ENCODE measurements at places on chromosomes 16 and 17.

GRCh38 chr16:59459806-59460205 lies 725.7 kb upstream of the GOT2 start:
- DNase-seq = no peak

DNA sequence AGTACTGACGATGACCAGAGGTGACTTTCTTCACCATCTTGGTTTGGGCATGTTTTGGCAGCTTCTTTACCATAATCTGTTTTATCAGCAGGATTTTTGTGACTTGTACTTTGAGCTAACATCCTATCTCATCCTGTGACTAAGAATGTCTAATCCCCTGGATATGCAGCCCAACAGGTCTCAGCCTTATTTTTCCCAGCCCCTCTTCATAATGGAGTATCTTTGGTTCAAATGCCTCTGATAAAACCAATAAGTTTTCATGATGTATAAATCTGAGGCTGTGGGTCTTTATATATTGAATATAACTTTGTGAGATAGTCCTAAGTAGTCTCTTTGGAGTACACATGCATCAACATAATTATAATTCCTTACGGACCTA lies 186.9 kb upstream of the WSB1 start:
- DNase-seq = no peak

GRCh38 chr17:28940142-28940541 lies 11.2 kb downstream of the PHF12 start:
- DNase-seq = no peak

- DNase-seq = no peak
Measured at GRCh38 chr16:15461376-15461775, 27.0 kb downstream of the BMERB1 start.

DNA sequence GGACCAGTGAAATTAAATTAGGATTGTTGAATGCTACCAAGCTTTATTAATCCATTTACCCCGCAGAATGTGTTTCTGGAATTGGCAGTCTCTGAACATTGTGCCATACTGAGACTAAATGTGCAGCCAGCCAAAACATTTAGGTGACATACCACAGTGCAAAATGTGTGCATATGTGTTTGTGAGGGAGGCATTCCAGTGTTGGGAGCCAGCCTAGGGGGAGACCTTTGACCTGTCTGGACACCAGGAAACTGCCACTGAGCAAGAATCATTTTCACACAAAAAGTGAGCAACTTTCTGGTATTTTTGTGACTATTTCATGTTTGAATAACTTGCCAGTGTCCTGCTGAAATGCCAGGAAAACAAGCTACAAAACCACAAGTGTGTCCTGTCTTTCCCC lies 64.7 kb upstream of the SLC12A3 start:
- no peak for DNase-seq

DNA sequence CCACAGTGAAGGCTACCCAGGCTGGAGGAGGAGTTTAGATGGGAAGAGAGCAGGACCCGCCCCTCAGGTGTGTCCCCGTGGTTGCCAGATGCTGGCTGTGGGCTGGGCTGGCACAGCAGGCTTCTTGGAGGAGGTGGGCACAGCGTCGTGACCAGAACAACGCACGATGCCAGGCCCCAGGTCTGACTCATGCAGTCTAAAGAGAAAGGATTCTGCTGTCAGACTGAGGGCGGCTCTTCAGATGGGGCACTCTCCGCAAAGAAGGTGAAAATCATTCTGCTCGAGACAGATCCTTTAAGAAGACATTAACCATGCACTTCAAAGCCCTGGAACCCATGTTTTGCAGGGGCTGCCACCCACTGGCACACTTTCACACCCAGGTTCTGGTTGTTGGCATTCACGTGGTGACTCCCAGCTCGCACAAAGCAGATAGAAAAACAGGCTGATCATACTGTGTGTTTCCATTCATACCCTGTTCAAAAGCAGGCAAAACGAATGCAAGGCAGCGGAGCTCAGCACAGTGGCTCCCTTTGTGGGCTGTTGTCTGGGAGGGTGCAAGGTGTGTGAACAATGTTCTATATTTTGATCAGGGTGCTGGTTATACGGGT lies 19.0 kb downstream of the CACNG4 start:
- no peak for DNase-seq

- peak; percentile 12 for DNase-seq
Measured at GRCh38 chr17:65797809-65798208, 236.4 kb upstream of the AXIN2 start.

DNA sequence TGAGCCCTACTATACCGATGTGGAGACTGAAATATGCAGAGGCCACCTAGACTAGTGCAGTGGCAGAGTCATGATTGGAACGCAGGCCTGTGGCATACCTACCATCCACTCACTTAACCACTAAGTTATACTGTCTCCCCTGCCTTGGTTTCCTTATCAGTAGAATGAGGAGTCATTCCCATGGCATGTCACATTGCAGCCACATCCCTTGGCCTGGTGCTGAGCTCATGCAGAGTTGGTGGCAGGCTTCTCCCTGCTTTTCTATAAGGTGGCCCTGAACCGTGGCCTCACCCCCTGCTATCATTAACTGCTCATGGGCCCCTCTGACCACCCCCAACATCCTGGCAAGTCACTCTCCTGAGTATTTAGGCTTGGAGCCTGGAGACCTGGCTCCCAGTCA lies 212.5 kb downstream of the KATNIP start:
- DNase-seq = no peak

- DNase-seq = no peak
Measured at GRCh38 chr16:23434380-23434779, 18.6 kb downstream of the COG7 start.

- no peak for DNase-seq
Measured at GRCh38 chr16:80372341-80372740, 168.5 kb upstream of the DYNLRB2 start.

GRCh38 chr17:40063187-40063771 lies 514 bp downstream of the THRA start:
- no peak for DNase-seq

- DNase-seq = no peak
Measured at GRCh38 chr16:59296888-59297287, 562.8 kb upstream of the GOT2 start.

- DNase-seq = no peak
Measured at GRCh38 chr16:84806256-84806889, 13.4 kb upstream of the CRISPLD2 start.

DNA sequence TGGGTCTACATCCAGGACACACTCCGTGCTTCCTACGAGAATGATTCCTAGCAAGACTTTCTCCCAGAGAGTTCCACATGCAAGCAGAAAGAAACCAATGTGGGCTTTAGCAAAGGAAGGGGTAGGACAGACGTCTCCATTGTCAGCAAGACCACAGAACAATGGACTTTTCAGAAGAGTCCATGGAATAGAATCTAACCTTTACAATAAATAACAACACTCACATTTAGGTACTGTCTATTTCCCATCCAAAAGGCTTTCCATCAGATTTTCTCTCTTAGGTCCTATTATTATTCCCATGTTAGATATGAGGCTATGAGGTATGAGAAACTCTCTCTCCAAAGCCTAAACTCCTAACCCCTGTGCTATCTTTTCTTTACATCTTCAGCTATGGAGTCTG lies 360.9 kb downstream of the GRIN2A start:
- DNase-seq = no peak

GRCh38 chr16:77723108-77723514 lies 797 bp downstream of the NUDT7 start:
- DNase-seq = no peak

DNA sequence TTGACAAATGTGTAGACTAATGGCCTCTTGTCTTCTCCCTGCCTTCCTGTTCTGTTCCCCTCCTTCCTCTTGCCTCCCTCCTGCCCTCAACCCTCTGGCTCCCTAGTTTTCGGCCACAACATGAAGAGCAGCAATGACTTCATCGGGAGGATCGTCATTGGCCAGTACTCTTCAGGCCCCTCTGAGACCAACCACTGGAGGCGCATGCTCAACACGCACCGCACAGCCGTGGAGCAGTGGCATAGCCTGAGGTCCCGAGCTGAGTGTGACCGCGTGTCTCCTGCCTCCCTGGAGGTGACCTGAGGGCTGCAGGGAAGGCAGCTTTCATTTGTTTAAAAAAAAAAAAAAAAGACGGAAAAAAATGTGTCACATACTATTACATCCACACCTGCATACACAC lies 18.8 kb upstream of the CLEC19A start:
- no peak for DNase-seq

DNA sequence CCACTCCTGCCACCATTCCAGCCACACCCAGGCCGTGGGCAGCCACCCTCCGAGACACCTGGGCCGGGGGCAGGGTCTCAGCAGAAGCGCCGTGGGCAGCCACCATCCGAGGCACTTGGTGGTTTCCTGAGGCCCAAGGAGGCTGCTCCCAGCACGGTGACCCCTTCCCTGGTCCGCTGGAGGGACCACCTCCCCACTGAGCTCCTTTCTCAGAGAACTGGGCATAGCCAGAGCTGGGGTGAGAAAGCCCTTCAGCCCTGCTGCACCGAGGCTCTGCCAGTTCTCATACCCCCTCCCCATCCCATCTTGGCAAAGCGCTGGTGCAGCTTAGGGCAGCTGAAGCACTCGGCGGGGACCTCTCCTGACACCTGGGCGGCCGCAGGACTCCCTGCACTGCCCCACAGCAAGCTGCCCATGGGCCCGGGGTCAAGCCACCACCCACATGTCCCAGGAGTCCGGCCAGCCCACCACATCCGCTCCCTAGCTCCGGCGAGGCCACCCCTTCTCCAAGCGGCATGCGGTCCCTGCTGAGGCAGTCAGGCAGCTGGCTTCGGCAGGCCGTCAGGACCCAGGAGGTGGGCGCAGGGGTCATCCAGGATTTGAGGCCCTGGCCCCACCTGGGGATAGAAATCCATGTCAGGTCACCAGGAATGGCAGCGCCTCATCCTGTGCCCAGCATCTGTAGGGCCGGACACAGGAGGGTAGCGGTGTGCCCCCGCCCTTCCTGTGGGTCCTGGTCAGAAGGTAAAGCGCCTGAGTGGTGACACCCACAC lies 1.3 kb upstream of the CYBA start:
- no peak for DNase-seq

DNA sequence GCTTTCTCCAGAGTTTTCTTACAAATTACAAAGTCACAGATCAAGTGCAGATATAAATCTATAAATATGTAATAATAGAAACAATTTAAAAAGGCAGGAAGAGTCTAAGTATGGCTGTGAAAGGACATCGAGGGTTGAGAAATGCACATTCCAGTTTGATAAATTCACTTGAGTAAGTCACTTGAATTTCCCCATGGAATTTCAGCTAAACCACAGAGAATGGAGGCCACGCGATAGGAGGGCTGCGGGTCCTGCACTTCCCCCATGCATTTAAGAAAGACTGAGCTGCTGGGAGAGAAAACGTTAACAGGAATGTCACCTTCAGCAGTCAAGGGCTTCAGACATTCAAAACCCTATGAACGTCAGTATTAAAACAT lies 6.1 kb upstream of the MXRA7 start:
- DNase-seq = no peak

GRCh38 chr16:15610369-15610871 lies 32.5 kb downstream of the MARF1 start:
- no peak for DNase-seq

DNA sequence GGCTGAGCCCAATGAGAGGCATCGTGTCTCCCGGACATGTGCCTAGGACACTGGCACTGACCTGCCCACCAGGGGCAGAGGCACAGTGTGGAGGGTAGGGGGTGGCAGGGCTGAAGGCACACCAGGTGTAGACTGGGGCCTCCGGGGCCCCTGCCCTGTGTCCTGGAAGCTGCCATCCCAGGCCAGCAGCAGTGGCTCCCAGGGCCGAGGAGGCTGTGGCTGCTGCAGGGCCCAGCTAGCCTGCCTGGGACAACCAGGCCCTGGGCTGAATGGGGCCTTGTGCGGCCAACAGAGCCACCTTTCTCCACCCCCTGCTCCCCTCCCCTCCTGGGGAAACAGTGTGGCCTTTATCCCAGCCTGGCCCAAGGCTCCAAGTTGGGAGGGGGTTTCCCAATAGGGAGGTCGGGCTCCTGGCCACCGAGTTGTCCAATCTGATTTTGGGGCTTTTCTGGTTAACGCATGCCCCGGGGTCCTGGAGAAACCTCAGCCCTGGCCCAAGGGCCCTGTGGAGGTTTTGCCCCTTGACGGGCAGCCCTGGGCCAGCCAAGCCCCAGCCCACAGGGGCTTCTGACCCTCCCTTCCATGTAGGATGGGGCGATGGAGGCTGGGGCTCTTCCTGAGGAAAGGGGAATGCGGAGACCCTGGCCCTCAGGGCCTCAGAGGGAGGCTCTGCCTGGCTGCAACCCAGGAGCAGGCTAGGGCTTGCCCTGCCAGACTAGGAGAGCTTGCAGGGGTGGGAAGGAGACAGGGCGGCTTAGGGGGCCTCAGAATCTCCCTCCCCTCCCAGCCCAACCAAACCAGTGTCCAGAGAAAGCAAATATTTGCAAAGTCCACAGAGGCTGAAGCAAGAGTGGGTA lies 4.2 kb downstream of the MTSS2 start:
- no peak for DNase-seq

DNA sequence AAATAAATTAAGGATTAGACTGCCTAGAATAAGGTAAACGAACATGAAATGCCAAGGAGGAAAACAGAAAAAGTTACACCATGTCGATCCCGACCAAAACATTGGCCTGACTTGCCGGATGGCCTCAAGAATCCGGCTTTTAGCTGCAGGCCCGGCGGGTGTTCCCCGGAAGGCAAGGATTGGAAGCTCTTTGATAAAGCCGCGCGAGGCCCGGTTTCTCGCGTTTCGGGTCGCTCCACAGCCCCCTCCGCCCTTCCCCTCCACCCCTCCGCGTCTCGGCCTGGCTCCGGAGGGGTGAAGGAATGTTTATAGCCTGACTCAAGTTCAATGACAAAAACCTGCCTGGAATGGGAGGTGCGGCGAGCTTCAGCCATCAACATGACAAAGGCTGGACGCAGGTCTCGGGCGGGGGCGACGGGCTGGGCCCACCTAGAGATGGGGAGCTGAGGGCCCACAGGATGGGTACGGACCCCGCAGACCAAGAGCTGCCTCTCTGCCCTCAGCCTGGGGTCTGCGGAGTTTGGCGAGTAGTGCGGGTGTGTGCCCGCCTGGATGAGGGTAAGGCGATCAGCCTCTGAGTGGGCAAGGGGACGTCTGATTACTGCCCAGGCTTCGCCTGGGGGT lies 2.6 kb downstream of the PRAC1 start:
- no peak for DNase-seq

- no peak for DNase-seq
Measured at GRCh38 chr17:45675012-45675411, 109.1 kb upstream of the CRHR1 start.

- DNase-seq = no peak
Measured at GRCh38 chr16:89104930-89105571, 11.4 kb downstream of the ACSF3 start.

GRCh38 chr17:42129109-42129837 lies 6.7 kb downstream of the HSPB9 start:
- DNase-seq = no peak

- no peak for DNase-seq
Measured at GRCh38 chr16:82735673-82736091, 108.9 kb downstream of the CDH13 start.

DNA sequence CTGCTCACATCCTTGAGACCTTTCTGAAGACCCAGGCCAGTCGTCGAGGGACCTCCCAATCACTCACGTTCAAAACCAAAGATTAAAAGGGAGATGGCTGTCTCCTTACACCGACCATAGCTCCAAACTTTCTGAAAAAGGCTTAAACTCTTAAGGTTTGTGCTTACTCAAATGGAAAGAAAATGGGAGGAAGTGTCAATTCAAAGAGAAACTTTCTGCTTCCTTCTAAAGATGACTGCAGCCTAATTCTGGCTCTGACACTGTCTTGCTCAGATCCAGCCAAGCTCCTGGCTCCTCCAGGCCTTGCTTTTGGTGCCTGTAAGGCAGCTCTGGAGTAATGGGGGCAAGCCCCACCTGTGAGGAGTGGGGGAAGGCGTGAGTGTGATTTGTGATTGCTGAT lies 54.9 kb upstream of the WSB1 start:
- no peak for DNase-seq
